ENCODE measurements at places on chromosomes 5 and 9.
A peak's percentile ranks its signal among the peaks of the same experiment; 100 is the strongest.

GRCh38 chr9:79369676-79370075, 202.1 kb upstream of the TLE4 start:
- DNase-seq, result no peak

DNA sequence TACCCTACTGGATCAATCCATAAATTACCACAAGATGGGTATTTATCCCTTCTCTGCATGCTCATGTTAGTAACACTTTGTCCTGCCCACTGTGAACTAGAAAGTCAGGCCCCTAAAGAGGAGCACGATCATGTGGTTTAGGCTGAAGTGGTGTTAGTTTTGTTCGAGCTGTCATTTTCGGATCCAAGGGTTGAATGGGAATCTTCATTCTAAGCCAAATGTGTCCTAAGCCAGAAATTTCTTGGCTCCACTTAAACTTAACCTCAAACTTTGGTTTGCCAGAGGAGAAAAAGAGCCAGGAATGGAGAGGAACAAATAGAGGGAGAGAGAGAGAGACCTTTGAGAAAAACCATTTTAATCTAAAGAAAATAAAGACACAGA, 837.7 kb upstream of the ZNF608 start:
- peak; percentile 38 for DNase-seq

DNA sequence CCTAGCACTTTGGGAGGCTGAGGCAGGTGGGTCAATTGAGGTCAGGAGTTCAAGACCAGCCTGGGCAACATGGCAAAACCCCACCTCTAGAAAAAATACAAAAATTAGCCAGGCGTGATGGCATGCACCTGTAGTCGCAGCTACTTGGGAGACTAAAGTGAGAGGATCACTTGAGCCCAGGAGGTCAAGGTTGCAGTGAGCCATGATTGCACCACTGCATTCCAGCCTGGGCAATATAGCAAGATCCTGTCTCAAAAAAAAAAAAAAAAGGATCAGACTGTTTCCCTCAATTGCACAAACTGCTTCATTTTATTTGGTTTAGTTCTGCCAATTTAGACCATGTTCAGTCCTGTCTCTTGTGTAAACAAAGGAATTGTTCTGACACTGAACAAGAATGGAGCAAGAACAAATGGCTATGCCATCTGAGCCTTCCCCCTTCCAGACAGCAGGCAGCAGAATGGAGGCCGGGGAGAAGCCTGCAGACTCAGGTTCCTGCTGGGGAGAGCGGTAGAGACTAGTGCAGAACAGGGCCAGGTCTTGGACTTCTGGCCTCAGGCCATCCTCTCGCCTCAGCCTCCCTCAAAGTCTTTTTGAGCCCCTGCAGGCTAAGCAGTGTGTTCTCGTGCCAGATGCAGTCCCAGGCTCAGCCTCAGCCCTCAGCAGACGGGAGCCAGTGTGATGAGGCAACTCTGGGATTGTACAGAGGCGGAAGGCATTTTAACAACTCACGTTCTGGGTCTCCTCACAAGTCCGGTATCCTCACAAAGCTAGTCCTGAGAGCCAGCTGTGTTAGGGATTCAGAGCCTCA, 18.2 kb downstream of the HNRNPH1 start:
- DNase-seq, result no peak

- DNase-seq, result no peak
Observed at GRCh38 chr9:107621436-107621835, 131.9 kb upstream of the KLF4 start.

- DNase-seq, result no peak
Observed at GRCh38 chr5:80976985-80977384, 16.8 kb downstream of the RASGRF2 start.

DNA sequence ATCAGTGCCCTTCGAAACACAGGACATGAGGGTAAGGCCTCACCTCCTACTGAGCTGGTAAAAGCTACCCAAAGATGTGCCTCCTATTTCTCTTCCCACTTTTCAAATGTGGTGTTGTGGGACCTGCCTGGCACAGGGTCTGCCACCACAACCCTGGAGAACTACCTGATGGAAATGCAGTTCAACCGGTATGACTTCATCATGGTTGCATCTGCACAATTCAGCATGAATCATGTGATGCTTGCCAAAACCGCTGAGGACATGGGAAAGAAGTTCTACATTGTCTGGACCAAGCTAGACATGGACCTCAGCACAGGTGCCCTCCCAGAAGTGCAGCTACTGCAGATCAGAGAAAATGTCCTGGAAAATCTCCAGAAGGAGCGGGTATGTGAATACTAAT, 1.9 kb downstream of the IRGM start:
- no peak for DNase-seq

DNA sequence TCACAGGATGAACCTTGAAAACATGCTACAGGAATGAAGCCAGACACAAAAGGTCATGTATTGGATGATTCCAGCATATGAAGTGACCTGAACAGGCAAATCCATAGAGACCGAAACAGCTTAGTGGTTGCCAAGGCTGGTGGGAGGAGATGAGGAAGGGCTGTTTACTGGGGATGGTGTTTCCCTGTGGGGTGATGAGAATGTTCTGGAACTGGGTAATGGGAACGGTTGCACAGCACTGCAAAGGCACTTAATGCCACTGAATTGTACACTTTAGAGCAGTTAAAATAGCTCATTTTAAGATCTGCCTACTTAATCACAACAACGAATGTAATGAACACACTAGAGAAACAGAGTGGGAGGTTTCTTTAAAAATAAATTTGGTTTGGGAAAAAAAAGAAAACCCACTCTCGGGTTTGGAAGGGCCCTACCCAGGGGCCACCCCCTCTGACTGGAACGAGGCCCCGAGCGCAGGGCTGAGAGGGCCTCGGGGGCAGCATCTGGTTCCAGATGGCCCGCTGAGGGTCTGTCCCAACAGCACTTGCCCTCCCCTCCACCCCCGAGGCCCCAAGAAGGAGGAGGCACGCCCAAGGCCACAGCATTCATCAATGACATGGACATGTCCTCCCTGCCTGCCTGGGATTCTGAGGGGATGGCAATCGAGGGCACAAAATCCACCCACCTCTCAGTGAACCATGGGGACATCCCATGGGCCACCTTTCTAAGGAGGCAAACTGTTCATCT, 31.7 kb downstream of the SARDH start:
- DNase-seq, result peak; percentile 21

DNA sequence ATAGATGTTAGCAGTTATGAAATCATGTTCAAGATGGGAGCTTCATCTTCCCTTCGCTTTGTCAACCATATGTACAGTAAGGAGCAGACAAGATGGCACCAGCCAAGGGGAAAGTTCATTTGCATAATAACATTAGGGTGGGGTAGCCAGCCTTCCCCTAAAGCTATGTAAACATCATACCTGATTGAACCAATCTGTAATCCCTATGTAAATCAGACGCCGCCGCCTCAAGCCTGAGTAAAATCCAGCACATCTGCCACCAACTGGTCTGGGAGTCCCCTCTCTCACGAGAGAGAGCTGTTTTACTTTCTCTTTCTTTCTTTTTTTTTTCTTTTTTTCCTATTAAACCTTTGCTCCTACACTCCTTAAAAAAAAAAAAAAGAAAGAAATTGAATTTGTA, 30.8 kb upstream of the REEP2 start:
- no peak for DNase-seq

DNA sequence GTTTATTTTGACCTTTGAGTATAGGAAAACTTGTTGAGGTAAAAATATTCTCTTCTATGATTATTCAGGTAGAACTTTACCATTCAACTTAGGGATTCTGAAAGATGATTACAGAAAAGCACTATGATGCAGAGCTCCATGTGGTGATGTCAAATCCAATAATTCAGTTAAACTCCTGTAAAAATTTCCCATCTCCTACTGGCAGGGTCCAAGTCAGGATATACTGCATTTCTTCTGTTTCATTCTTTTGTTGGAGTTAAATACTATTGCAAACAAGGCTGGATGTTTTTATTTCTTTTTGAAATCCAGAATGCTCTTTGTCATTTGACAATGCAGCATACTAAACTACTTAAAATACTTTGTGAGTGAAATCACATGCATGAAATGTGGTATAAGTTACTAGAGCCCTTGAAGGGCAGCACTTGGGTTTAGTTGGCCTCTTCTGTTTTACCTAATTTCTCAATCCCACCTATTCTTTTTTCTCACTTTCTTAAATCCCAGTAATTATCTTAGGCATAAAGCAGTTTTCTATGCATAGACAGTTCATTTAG, 204.5 kb downstream of the FBXL7 start:
- DNase-seq, result no peak

- no peak for DNase-seq
Observed at GRCh38 chr5:60611099-60611740, 88.7 kb downstream of the DEPDC1B start.

DNA sequence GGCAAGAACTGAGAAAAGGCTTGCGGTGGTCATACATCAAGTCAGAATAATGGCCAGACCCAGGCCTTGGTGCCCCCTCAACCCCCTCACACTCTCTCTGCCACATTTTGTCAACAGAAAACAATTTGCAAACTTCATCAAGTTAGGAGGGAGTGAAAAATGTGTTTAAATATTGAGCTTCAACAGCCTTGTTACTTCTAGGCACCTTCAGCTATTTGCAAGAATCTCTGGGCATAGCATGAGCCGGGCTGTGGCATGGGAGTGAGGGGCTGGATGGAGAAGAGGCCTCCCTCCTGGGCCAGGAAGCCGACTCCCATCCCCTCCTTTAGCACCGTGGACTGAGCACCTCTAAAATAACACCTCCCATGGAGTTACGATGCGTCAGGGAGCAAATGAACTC, 52.2 kb upstream of the GRHPR start:
- DNase-seq, result no peak

GRCh38 chr9:112286926-112287325, 46.5 kb downstream of the PTBP3 start:
- no peak for DNase-seq

DNA sequence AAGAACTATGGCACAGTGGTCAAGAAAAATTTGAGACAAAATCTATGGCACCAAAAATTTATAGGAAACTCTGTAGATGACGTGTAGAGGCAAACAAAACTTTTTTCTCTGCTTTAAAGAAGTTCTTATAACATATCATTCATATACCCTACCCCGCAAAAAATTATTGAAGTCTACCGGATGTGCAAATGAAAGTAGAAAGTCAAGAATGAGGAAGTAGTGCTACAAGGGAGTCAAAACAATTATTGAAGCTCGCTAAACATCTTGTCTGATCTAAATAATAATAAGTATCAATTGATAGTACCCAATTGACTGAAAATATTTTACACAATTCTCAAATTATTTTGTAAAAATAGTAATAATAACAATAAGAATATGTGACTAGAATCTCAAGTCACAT, 398.5 kb downstream of the TAF11L14 start:
- DNase-seq, result no peak

DNA sequence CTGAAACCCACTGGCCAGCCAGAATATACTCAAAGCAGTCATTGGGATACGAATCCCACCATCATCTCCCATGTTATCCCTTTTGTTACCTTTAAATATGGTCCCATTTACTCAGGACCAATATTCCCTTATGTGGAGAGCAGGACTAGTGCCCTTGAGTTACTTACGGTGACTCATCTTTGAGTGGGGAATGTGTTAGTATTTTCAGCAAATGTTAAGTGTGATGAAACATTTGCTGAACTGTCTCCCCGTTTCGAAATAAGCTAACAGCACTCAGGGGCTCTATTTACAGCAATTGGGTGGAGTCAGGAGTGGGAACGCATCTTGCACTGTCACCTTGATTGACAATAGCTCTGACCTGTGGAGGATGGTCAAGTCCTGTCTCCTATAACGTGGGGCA, 67.4 kb downstream of the CTSL start:
- peak; percentile 89 for DNase-seq

Data from fibroblast of pulmonary artery (primary cell).